CD4-positive, alpha-beta T cell treated with Interleukin-4 for 4 hours (primary cell): ENCODE measurements at places on chromosomes 12 and 14.

GRCh38 chr12:22729431-22729956, 104.5 kb downstream of the ETNK1 start:
- DNase-seq = no peak

DNA sequence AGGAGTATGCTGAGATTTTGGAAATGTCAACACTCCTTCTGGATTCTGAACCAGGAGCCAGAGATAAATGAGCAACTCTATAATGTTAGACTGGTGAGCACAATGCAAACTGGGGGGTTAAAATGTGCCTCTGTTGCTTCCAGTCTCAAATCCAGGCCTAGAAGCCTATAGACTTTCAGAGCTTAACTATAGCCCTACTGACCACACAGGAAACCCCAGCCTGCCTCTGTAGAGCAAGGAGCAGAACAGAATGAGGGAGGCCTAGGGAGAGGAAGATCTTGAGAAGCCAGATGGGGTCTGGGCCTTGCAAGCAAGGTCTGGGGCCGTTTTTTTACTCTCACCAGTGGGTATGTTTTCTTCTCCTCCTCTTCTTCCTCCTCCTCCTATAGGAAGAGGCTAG, 225.4 kb upstream of the KITLG start:
- no peak for DNase-seq

DNA sequence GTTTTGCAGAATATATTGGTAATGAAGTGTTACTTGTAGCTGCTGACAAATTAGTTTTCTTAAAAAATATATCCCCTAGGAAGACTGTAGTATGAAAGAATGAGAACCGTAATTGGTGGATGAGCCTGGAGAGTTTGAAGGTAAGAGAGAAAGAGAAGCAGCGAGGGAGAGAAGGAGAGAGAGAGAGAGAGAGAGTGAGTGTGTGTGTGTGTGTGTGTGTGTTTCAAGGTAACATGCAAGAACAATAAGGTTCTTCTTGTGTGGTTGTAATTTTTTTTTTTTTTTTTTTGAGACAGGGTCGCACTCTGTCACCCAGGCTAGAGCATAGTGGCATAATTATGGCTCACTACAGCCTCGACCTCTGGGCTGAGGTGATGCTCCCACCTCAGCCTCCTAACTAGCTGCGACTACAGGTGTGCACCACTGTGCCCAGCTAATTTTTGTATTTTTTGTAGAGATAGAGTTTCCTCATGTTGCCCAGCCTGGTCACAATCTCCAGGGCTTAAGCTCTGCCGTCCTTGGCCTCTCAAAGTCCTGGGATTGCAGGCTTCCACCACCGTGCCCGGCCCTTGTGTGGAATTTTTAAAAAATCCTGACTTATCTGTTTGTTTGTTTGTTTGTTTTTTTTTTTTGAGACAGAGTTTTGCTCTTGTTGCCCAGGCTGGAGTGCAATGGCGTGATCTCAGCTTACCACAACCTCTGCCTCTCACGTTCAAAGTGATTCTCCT, 73.7 kb downstream of the RASSF3 start:
- no peak for DNase-seq

GRCh38 chr12:52692254-52692653, 11.1 kb downstream of the KRT77 start:
- no peak for DNase-seq

DNA sequence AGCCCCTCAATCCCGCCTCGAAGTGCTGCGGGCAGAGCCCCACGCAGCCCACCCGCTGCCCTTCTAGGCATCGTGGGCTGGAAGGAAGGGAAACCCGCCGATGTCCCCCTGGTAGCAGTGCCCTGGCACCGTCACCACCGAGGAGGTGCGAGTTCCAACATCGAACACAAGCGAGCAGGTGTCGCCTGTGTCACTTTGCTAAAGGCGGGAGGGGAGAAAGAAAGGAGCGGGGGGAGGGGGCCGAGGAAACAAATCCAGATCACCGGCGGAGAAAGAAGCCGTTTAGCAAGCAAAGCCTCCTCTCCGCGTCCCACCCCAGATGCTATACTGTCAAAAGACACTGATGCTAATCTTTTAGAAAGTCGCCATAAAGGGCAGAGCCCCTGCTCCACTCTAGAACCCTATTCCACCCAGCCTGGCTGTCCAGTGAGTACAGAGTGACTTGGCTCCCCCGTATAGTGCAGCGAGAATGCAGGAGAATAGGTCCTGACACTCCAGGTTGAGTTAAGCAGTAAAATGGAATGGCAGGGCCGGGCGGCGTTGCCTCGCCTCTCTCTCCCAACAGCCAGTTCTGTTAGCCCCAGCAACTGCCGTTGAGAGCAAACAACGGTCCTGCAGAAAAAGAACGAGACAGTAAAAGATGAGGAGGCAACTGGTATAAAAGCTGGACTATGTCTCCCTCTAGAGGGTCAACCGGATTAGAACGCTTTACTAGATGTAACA, 67.9 kb upstream of the USP15 start:
- peak; percentile 71 for DNase-seq

DNA sequence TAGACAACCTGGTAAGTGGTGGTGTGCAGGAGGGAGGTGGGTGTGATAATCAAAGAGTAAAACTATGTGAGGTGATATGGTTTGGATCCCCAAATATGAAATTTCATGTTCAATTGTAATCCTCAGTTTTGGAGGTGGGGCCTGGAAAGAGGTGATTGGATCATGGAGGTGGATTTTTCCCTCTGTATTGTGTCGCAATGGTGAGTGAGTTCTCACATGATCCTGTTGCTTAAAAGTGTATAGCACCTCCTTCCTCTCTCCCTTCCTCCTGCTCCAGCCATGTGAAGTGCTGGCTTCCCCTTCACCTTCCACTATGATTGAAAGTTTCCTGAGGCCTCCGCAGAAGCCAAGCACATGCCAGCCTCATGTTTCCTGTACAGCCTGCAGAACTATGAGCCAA, 270.2 kb upstream of the FOXG1 start:
- no peak for DNase-seq

DNA sequence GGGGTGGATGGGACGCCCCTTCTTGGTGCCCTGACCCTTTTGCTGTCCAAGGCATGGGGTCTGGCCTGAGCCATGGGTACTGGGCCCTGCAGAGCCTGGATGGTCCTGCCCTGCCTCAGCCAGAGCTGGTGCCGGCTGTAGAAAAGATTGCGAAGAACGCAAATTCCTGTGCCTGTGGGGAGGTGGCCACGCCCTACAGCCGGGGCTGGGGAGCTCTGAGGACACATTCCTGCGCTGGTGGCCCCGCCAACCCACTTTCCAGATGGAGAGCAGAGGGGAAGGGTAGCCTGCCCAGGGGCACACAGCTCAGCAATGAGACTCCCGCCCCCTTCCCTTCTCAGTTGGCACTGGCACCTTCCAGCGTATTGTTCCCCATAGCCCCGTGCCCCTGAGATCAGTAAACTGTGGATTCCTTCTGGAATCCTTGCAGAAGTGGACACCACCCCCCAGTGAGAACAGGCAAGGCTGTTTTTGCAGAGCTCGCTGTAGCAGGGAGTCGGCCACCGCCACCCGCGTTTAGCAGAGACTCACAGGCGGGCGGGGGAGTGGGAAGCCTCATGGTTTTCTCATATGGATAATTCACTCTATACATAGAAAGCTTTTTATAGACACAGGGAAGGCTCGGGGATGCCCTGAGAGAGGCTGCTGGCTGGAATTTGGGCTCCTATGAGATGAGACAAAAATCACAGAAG, 8.6 kb downstream of the INF2 start:
- no peak for DNase-seq

DNA sequence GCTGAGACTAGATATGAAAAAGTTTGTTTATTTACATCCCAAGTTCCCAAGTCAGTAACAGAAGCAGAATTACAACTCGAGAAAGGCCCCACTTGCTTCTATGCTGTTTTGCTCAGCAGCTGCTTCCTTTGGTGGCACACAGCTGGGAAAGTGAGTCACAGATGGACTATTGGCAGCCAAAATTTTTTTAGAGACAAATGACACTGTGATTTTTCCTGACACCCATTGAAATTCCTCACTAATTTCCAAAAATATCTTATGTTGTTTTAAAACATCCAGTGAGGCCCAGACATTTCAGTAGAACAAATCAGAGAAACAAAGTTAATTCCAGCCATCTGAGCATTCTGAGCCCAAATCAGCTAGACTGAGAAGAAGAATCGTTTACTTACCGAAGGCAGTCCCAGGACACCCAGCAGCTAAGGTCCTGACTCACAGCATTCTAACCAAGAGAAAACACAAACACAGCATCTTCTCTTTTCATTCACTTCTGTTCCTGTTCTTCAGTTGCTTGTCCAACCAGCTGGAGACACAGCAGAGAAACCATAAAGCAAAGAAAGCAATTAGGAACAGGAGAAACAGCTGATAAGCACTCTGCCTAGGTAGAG, 188.3 kb downstream of the DAD1 start:
- DNase-seq = no peak

DNA sequence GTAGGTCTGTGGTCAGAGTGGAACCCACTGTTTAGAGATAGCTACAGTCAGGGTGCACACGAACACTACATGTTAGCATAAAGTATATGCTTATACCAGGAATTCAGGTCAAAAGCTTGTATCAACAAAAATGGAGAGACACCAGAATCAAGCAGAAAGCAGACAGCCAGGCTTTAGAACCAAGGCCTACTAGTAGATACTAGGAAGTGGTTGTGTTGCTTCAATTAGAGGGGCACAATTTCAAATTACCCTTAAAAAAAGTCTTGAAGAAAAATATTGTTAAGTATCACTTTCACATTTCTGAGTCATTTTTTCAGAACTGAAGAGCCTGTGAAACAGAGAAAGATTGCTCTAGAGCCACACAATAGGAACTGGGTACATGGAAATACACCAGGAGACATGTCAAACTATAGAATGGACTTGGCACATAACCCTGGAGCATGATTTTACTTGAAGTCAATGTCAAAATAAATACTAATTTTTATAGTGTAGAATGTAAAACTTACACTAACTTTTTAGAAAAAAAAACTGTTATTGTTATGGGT, 41.6 kb downstream of the LRRC9 start:
- DNase-seq = no peak

- peak; percentile 26 for DNase-seq
These were observed 159.4 kb upstream of the TMTC2 start for GRCh38 chr12:82527165-82527780.

- DNase-seq = no peak
These were observed 5.3 kb downstream of the SLC15A5 start for GRCh38 chr12:16272222-16272621.

- DNase-seq = no peak
These were observed 14.1 kb upstream of the MIS18BP1 start for GRCh38 chr14:45267071-45267470.

GRCh38 chr12:114265036-114265435, 140.9 kb downstream of the TBX5 start:
- DNase-seq = no peak

DNA sequence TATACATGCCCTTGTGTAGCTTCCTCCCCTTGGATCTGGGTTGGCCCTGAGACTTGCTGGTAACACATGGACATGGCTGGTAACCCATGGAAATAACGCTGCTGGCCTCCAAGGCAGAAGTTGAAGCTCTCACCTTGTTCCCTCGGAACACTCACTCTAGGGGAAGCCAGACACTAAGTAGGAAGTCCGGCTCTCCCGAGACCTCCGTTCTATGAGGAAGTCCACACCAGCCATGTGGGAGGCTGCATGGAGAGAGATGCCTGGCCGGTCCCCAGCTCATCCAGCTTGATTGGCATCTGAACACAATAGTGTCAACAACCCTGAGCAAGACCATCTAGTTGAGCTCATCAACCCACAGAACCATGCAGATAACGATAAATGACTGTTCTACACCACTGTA, 39.7 kb upstream of the VRK1 start:
- DNase-seq = no peak

DNA sequence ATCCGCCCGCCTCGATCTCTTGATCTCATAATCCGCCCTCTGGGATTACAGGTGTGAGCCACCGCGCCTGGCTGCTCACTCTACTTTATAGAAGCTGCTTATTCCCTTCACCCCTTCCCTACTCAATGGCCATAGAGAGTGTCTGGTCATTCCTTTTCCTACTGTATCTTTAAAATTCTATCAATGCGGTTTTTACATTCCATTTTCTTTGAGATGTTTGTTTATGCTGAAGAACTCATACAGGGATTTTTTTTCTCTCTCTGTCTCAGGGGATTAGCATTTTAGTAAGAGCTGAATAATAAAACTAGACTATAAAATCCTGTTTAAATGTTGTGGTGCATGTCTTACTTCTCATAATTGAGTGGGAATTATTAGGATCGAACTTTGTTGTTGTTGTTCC, 218.6 kb upstream of the FOXN3 start:
- no peak for DNase-seq

DNA sequence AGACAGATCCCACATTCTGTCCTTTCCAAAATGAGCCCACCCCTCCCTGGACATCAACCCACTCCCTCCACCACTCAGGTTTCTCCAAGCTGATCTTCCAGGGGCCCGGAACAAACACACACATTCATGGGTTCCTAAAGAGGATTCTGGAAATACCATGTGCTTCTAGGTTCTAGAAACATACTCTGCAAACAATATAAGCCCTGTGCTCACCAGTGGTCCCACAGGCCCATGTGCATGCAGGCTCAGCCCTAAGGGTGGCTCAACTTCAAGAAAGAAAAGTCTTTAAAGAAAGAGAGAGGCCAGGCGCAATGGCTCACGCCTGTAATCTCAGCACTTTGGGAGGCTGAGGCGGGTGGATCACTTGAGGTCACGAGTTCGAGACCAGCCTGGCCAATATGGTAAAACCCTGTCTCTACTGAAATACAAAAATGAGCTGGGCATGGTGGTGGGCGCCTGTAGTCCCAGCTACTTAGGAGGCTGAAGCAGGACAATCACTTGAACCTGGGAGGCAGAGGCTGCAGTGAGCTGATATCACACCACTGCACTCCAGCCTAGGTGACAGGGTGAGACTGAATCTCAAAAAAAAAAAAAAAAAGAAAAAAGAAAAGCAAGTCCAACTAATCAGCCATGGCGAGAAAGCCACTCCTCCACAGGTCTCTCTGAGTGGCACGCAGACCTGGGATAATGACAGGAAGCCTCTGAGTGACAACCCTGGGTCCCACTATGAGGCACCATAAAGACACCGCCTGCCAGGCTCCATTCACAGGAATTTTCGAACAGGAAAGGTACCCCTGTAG, 59.5 kb upstream of the PNMA1 start:
- no peak for DNase-seq

- no peak for DNase-seq
These were observed 339.5 kb downstream of the AEBP2 start for GRCh38 chr12:19778797-19779196.

- DNase-seq = no peak
These were observed 332.9 kb downstream of the DPF3 start for GRCh38 chr14:72560889-72561493.

- peak; percentile 61 for DNase-seq
These were observed 8.7 kb downstream of the DNAI7 start for GRCh38 chr12:25186038-25186787.

GRCh38 chr12:121260091-121260490, 36.4 kb downstream of the CAMKK2 start:
- no peak for DNase-seq

- no peak for DNase-seq
These were observed 46.1 kb downstream of the TMTC1 start for GRCh38 chr12:29737644-29738043.

- no peak for DNase-seq
These were observed 386.0 kb downstream of the BCAT1 start for GRCh38 chr12:24562771-24563431.

- DNase-seq = no peak
These were observed 13.2 kb upstream of the OVCH1 start for GRCh38 chr12:29510591-29511185.

GRCh38 chr14:54653712-54654469, 87.0 kb downstream of the SAMD4A start:
- DNase-seq = no peak
